Stomach (tissue), 19 donors: ENCODE measurements at places on chromosomes 12 and 14. TPM values are rescaled to one million over a fixed set of nuclear protein-coding genes. Genes with fewer than 3 reads are reported as not detected.

NR1H4 gene
- polyA plus RNA-seq, result 0.46 TPM

IL26 gene
- polyA plus RNA-seq, result not detected

GALNT8 gene
- 0.31 TPM for polyA plus RNA-seq

SERPINA9 gene
- not detected for polyA plus RNA-seq

RD3L gene
- not detected for polyA plus RNA-seq

CAMKK2 gene
- polyA plus RNA-seq, result 15.4 TPM

RBM19 gene
- 8.1 TPM for polyA plus RNA-seq

CLEC4C gene
- not detected for polyA plus RNA-seq

ANO2 gene
- 0.61 TPM for polyA plus RNA-seq

CD9 gene
- 124 TPM for polyA plus RNA-seq

KIF5A gene
- 0.40 TPM for polyA plus RNA-seq

DNAJC22 gene
- 1.5 TPM for polyA plus RNA-seq

FAM161B gene
- 2.1 TPM for polyA plus RNA-seq

KRT8 gene
- polyA plus RNA-seq, result 1,687 TPM

RGS6 gene
- polyA plus RNA-seq, result 0.92 TPM

LRTM2 gene
- not detected for polyA plus RNA-seq

C1R gene
- 68.9 TPM for polyA plus RNA-seq

SLCO1C1 gene
- polyA plus RNA-seq, result 3.1 TPM

KRT74 gene
- not detected for polyA plus RNA-seq

FIGNL2 gene
- not detected for polyA plus RNA-seq

PLCZ1 gene
- polyA plus RNA-seq, result not detected

TPH2 gene
- not detected for polyA plus RNA-seq

SPTB gene
- polyA plus RNA-seq, result 0.18 TPM

RPGRIP1 gene
- polyA plus RNA-seq, result not detected

SLC35F4 gene
- polyA plus RNA-seq, result 0.19 TPM

LRFN5 gene
- 0.19 TPM for polyA plus RNA-seq

AICDA gene
- not detected for polyA plus RNA-seq

STXBP6 gene
- polyA plus RNA-seq, result 16.8 TPM

SMCO2 gene
- polyA plus RNA-seq, result not detected

POTEG gene
- not detected for polyA plus RNA-seq

IQSEC3 gene
- polyA plus RNA-seq, result 1.6 TPM

HCAR2 gene
- 3.1 TPM for polyA plus RNA-seq

COPZ1 gene
- polyA plus RNA-seq, result 92.4 TPM
